ENCODE measurements at places on chromosomes 1 and 21.

- no peak overlapping the region for H3K4me3 ChIP-seq
- no peak for DNase-seq
- H3K27me3 ChIP-seq = no peaks in the 10 kb centered on the region
- no peak overlapping the region for H3K27ac ChIP-seq
- H3K4me1 ChIP-seq = no peaks in the 10 kb centered on the region
Measured at GRCh38 chr1:94105957-94106529, 14.9 kb downstream of the ABCA4 start.

GRCh38 chr21:27114111-27114510 lies 147.2 kb upstream of the ADAMTS5 start:
- no peak for DNase-seq
- H3K4me3 ChIP-seq = no peak overlapping the region
- H3K27me3 ChIP-seq = no peaks in the 10 kb centered on the region
- H3K4me1 ChIP-seq = no peaks in the 10 kb centered on the region
- no peaks in the 10 kb centered on the region for H3K36me3 ChIP-seq

- H3K4me3 ChIP-seq = no peak overlapping the region
- no peaks in the 10 kb centered on the region for H3K4me1 ChIP-seq
- H3K27me3 ChIP-seq = no peaks in the 10 kb centered on the region
- no peak for DNase-seq
- H3K36me3 ChIP-seq = no peaks in the 10 kb centered on the region
- H3K27ac ChIP-seq = no peak overlapping the region
Measured at GRCh38 chr1:229714964-229715603, 89.0 kb downstream of the URB2 start.

- H3K27ac ChIP-seq = no peak overlapping the region
- H3K27me3 ChIP-seq = no peaks in the 10 kb centered on the region
- H3K4me1 ChIP-seq = no peaks in the 10 kb centered on the region
Measured at GRCh38 chr21:38709876-38710275, 95.9 kb upstream of the ETS2 start.

GRCh38 chr1:206864939-206865671 lies at the start of gene IL20:
TSS of gene IL20 (plus strand) at chr1:206865623. CDS start at chr1:206865853, 230 bp downstream.
- peak; percentile 86 for DNase-seq
- no peak within 1 kb of the TSS for H3K4me3 ChIP-seq
- no peak within 1 kb of the TSS for H3K27ac ChIP-seq
- H3K4me1 ChIP-seq = no peaks in the 10 kb centered on the region
- H3K27me3 ChIP-seq = no peaks in the 10 kb centered on the region

DNA sequence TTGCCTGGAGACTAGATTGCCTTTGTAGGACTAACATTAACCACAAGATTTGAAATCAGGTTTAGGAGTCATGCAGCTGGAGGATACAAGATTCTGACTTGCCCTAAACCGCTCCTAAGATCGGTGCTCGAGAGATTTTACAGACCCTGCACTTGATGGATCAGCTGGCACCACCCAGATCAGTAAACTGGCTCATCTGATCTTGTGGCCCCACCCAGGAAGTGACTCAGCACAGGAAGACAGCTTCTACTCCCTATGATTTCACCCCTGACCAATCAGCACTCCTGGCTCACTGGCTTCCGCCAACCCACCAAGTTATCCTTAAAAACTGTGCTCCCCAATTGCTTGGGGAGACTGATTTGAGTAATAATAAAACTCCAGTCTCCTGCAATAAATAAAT lies 876 bp upstream of the CATSPERE start:
- no peaks in the 10 kb centered on the region for H3K4me1 ChIP-seq
- DNase-seq = no peak
- no peak overlapping the region for H3K4me3 ChIP-seq
- H3K36me3 ChIP-seq = no peaks in the 10 kb centered on the region
- H3K27ac ChIP-seq = no peak overlapping the region

DNA sequence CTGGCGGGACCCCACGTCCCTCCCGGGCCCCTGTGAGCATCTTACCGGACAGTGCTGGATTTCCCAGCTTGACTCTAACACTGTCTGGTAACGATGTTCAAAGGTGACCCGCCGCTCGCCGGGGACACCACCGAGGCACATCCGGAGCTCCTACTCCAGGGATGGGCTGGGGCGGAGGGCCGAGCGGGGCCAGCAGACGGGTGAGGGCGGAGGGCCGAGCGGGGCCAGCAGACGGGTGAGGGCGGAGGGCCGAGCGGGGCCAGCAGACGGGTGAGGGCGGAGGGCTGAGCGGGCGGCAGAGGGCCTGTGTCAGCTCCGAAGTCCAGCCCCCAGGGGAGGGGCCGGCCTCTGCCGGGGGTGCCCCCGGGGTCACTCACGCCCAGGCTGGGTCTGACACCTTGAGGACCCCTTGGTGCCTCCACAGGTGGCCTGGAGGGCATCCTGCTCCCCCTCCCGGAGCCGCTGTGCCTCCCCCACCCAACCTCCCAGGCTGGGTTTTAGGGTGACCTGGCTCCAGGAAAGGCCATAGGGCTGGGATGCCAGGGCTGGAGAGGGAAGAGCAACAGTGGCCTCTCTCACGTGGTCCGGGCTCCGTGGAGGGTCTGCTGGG lies 5.7 kb upstream of the TTLL10 start:
- no peaks in the 10 kb centered on the region for H3K36me3 ChIP-seq
- no peaks in the 10 kb centered on the region for H3K27me3 ChIP-seq
- no peak overlapping the region for H3K27ac ChIP-seq
- no peaks in the 10 kb centered on the region for H3K4me1 ChIP-seq
- no peak overlapping the region for H3K4me3 ChIP-seq
- peak; percentile 38 for DNase-seq

DNA sequence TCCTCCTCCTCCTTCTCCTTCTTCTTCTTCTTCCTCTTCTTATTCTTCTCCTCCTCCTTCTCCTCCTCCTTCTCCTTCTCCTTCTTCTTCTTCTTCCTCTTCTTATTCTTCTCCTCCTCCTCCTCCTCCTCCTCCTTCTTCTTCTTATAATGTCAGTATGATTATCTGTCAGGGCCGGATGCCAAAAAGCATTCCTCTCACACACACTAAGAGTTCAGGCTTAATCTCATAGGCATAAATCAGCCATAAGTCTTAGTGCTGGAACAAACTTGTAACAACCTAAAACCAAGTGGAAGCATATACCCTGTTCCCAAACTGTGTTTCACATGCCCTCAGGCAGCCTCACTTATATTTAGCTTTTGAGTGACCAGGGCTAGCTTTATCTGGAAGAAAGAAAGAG lies 240.3 kb downstream of the LMX1A start:
- no peaks in the 10 kb centered on the region for H3K36me3 ChIP-seq
- peaks cover 1% of the 10 kb centered on the region for H3K27me3 ChIP-seq
- no peak overlapping the region for H3K4me3 ChIP-seq
- no peak for DNase-seq

GRCh38 chr1:180188684-180189175 lies 34.1 kb downstream of the QSOX1 start:
- H3K36me3 ChIP-seq = peaks cover 9% of the 10 kb centered on the region
- H3K27ac ChIP-seq = no peak overlapping the region
- no peaks in the 10 kb centered on the region for H3K27me3 ChIP-seq
- no peaks in the 10 kb centered on the region for H3K4me1 ChIP-seq
- H3K4me3 ChIP-seq = no peak overlapping the region

GRCh38 chr1:160415696-160416290 lies 15.4 kb downstream of the VANGL2 start:
- H3K36me3 ChIP-seq = no peaks in the 10 kb centered on the region
- no peaks in the 10 kb centered on the region for H3K27me3 ChIP-seq
- DNase-seq = no peak
- H3K4me3 ChIP-seq = no peak overlapping the region
- no peaks in the 10 kb centered on the region for H3K4me1 ChIP-seq
- H3K27ac ChIP-seq = no peak overlapping the region

GRCh38 chr1:191760016-191760415 lies 398.2 kb upstream of the RGS18 start:
- no peak overlapping the region for H3K27ac ChIP-seq
- no peak overlapping the region for H3K4me3 ChIP-seq
- no peaks in the 10 kb centered on the region for H3K27me3 ChIP-seq
- no peaks in the 10 kb centered on the region for H3K4me1 ChIP-seq
- DNase-seq = no peak

DNA sequence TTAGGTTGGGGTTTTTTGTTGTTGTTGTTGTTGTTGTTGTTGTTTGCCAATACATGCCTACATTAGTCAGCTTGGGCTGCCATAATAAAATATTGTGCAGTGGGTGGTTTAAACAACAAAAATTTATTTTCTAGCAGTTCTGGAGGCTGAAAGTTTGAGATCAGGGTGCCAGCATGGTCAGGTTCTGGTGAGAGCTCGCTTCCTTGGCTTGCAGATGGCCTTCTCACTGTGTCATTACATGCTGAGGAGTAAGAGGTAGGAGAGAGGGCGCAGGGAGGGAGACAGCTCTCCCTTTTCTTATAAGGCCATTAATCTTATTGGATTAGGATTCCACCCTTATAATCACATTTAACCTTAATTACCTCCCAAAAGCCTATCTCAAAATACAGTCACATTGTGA lies 52.7 kb downstream of the DIRAS3 start:
- no peaks in the 10 kb centered on the region for H3K4me1 ChIP-seq
- no peak for DNase-seq

GRCh38 chr1:17755120-17755519 lies at the start of gene ACTL8:
TSS of gene ACTL8 (plus strand) at chr1:17755333. CDS start at chr1:17823009, 67,676 bp downstream.
- H3K4me1 ChIP-seq = no peaks in the 10 kb centered on the region
- H3K27me3 ChIP-seq = no peaks in the 10 kb centered on the region
- no peak for DNase-seq
- no peaks in the 10 kb centered on the region for H3K36me3 ChIP-seq
- no peak within 1 kb of the TSS for H3K27ac ChIP-seq
- H3K4me3 ChIP-seq = no peak within 1 kb of the TSS

GRCh38 chr1:232136136-232136535 lies 493.8 kb downstream of the SIPA1L2 start:
- H3K36me3 ChIP-seq = no peaks in the 10 kb centered on the region
- no peaks in the 10 kb centered on the region for H3K27me3 ChIP-seq
- H3K4me1 ChIP-seq = no peaks in the 10 kb centered on the region
- H3K4me3 ChIP-seq = no peak overlapping the region
- no peak overlapping the region for H3K27ac ChIP-seq

DNA sequence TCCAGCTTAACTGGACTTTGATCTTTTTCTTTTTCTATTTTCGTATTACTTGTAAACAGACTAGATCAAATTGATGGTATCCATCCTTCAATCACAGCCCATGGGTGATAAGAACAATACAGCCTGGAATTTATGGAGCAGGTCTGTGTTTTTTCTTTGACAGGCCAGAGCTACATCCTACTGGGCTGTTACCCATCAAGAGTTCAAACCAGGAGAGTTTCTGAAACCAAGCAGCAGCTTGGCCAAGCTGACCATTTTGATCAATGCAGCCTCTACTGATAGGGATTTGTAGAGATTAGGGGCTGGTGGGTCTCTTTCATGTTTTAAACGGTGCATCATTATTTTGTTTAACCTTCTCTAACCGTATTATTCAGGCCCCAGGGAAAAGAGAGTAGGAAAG lies 24.3 kb upstream of the CCDC190 start:
- no peak for DNase-seq
- no peak overlapping the region for H3K27ac ChIP-seq
- no peaks in the 10 kb centered on the region for H3K27me3 ChIP-seq
- H3K36me3 ChIP-seq = no peaks in the 10 kb centered on the region
- no peak overlapping the region for H3K4me3 ChIP-seq

- H3K4me1 ChIP-seq = no peaks in the 10 kb centered on the region
- peak; percentile 55 for DNase-seq
- H3K27me3 ChIP-seq = no peaks in the 10 kb centered on the region
- peak overlapping the region; percentile 99 for H3K27ac ChIP-seq
- no peaks in the 10 kb centered on the region for H3K36me3 ChIP-seq
Measured at GRCh38 chr1:210291786-210292230, 36.9 kb upstream of the HHAT start.

GRCh38 chr1:184562806-184563205 lies 176.0 kb downstream of the C1orf21 start:
- H3K36me3 ChIP-seq = no peaks in the 10 kb centered on the region
- DNase-seq = no peak
- no peaks in the 10 kb centered on the region for H3K4me1 ChIP-seq
- H3K27ac ChIP-seq = no peak overlapping the region

DNA sequence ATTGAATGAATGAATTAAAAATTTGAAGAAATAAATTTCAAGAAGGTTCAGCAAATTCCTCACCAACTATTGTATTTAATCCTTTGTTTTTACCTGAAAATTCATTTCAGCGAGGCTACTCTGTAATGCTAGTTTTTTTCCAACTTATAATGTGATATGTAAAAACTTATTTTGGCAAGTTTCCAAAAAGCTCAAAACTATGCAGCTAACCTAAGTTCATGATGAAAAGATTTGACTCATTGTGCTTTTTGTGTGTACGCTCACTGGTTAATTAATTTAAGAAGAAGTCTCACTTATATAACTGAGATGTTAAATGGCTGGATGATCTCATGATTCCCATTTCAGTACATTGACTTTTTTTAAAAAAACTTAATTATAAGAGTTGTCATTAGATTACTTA lies 196.0 kb upstream of the SAMSN1 start:
- H3K4me3 ChIP-seq = no peak overlapping the region
- H3K36me3 ChIP-seq = no peaks in the 10 kb centered on the region
- no peak overlapping the region for H3K27ac ChIP-seq
- DNase-seq = no peak

DNA sequence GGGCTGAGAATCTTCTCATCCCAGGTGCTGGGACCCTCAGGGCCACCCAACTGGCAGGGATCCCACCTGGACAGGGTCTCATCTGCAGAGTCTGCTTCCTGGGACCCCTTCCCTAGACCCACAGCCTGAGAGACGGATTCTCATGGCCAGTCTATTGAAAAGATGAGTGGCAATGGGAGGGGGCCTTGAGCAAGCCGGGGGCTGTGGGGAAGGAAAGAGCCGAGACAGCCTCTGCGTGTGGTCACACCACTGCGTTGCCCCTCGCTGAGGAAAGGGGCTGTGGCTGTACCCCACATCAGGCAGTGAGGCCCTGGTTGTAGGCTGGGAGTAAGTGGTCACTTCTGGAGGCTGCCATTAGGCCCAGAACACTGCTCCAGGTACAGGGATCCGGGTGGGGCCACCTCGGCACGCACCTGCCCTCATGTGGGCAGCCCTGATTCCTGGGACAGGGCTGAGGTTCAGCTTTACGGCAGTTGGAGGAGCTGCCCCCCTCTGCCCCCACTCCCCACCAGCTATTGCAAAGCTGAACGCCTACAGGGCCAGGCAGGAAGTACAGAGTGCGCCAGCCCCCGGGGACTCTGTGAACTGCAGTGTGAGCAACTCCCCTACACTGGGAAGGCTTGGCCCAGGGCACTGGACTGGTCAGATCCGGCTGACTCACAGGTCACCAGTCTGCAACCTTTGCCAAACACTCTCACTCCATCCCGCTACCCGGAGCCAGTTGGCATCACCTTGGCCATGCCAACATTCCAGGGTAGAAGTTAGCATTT lies 106.9 kb downstream of the RIPK4 start:
- H3K4me3 ChIP-seq = no peak overlapping the region
- no peaks in the 10 kb centered on the region for H3K36me3 ChIP-seq
- H3K27me3 ChIP-seq = no peaks in the 10 kb centered on the region
- H3K27ac ChIP-seq = peak overlapping the region; percentile 44

DNA sequence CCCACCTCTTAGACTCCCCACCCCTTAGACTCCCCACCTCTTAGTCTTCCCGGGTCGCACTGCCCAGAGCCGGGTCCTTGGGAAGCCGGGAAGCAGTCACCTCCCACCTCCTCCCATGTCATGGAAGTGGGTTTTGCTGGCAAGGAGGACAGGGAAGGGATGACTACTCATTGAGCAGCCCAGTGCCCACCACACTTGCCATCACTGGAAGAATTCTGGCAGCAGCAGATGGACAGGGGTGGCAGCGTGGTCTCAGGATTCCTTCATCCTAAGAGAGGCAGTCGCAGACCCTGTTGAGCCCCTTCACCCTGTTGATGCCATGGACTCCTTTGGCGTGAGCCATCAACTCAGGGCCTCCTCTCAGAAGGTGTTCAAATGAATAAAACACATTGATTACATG lies 140.8 kb downstream of the PGBD5 start:
- no peak overlapping the region for H3K4me3 ChIP-seq
- no peaks in the 10 kb centered on the region for H3K27me3 ChIP-seq
- no peaks in the 10 kb centered on the region for H3K36me3 ChIP-seq
- no peaks in the 10 kb centered on the region for H3K4me1 ChIP-seq
